A549 treated with RU486 at 1 μM for 4 hours (cell line): ENCODE measurements at places on chromosomes 3 and 15. TPM values are rescaled to one million over a fixed set of nuclear protein-coding genes. Genes with fewer than 3 reads are reported as not detected.

The CYP8B1 gene
- total RNA-seq = not detected in 5 replicates

The B2M gene
- 409 to 483 TPM (median 446 TPM) in 5 replicates for total RNA-seq

The TMIE gene
- 0.13 to 0.24 TPM (median 0.18 TPM) in 4 of 5 replicates, not detected in the other for total RNA-seq

The KLHL24 gene
- total RNA-seq = 5.1 to 7.2 TPM (median 6.2 TPM) in 5 replicates

The OIP5 gene
- total RNA-seq = 10.5 to 16.8 TPM (median 14.2 TPM) in 5 replicates

The FANCD2 gene
- total RNA-seq = 14.3 to 25.2 TPM (median 17.6 TPM) in 5 replicates

The CCDC71 gene
- total RNA-seq = 10.6 to 14.9 TPM (median 12.9 TPM) in 5 replicates

The KIF15 gene
- total RNA-seq = 8.0 to 12.3 TPM (median 9.3 TPM) in 5 replicates

The GUCA1C gene
- not detected in 5 replicates for total RNA-seq

The GANC gene
- 5.5 to 8.1 TPM (median 6.5 TPM) in 5 replicates for total RNA-seq

The KPNA1 gene
- total RNA-seq = 55.3 to 67.2 TPM (median 62.3 TPM) in 5 replicates

The OCA2 gene
- 0.13 to 0.27 TPM (median 0.18 TPM) in 5 replicates for total RNA-seq

The CCR2 gene
- total RNA-seq = not detected in 5 replicates

The HTR3E gene
- not detected in 5 replicates for total RNA-seq

The NR2E3 gene
- 0.14 to 0.29 TPM (median 0.19 TPM) in 4 of 5 replicates, not detected in the other for total RNA-seq

The CPLX3 gene
- total RNA-seq = not detected in 5 replicates

The SV2B gene
- total RNA-seq = 0.02 to 0.10 TPM (median 0.04 TPM) in 3 of 5 replicates, not detected in the others

The CPEB1 gene
- total RNA-seq = 2.4 to 4.4 TPM (median 3.1 TPM) in 5 replicates

The SOX14 gene
- not detected in 5 replicates for total RNA-seq

The SLC22A13 gene
- 0.06 TPM in 1 of 5 replicates, not detected in the others for total RNA-seq

The THAP10 gene
- 4.8 to 6.9 TPM (median 5.3 TPM) in 5 replicates for total RNA-seq

The CDC25A gene
- 10.1 to 12.3 TPM (median 11.0 TPM) in 5 replicates for total RNA-seq

The RAB7A gene
- total RNA-seq = 165 to 211 TPM (median 184 TPM) in 5 replicates

The HDGFL3 gene
- total RNA-seq = 51.2 to 81.8 TPM (median 55.6 TPM) in 5 replicates

The B3GNT5 gene
- 13.3 to 23.3 TPM (median 21.8 TPM) in 5 replicates for total RNA-seq

The CHST13 gene
- 0.42 to 1.1 TPM (median 0.99 TPM) in 5 replicates for total RNA-seq

The IMPG2 gene
- total RNA-seq = 0.02 TPM in 1 of 5 replicates, not detected in the others

The POLR2M gene
- 38.2 to 80.2 TPM (median 62.9 TPM) in 5 replicates for total RNA-seq

The MESP1 gene
- 2.1 to 6.8 TPM (median 6.1 TPM) in 5 replicates for total RNA-seq

The CHRD gene
- 0.11 to 0.37 TPM (median 0.27 TPM) in 5 replicates for total RNA-seq

The CCR8 gene
- total RNA-seq = not detected in 5 replicates

The HCN4 gene
- total RNA-seq = 0.21 to 0.35 TPM (median 0.31 TPM) in 5 replicates

The GPR62 gene
- not detected in 5 replicates for total RNA-seq

The LDHAL6B gene
- not detected in 5 replicates for total RNA-seq

The NAA80 gene
- 3.4 to 6.7 TPM (median 5.9 TPM) in 5 replicates for total RNA-seq

The CEP19 gene
- total RNA-seq = 2.1 to 3.4 TPM (median 2.6 TPM) in 5 replicates
